ENCODE measurements at places on chromosomes 12 and 14. TPM values are rescaled to one million over a fixed set of nuclear protein-coding genes. Genes with fewer than 3 reads are reported as not detected.

- no peak for DNase-seq
Observed at GRCh38 chr14:78083837-78084236, 86.3 kb upstream of the NRXN3 start.

- DNase-seq = no peak
Observed at GRCh38 chr12:52284562-52285171, 6.7 kb downstream of the KRT81 start.

GRCh38 chr14:20560961-20561360, at the start of gene RNASE9:
RNASE9 (minus strand) TSS chr14:20561047.
- no peak for DNase-seq

The GPD1 gene
- 0.25 TPM for total RNA-seq

- no peak for DNase-seq
Observed at GRCh38 chr14:22483863-22484593, 105.0 kb downstream of the DAD1 start.

- DNase-seq = no peak
Observed at GRCh38 chr14:90732139-90732538, 84.1 kb downstream of the TTC7B start.

GRCh38 chr12:76551482-76551888, 8.1 kb downstream of the OSBPL8 start:
- no peak for DNase-seq

- DNase-seq = no peak
Observed at GRCh38 chr14:72744416-72745120, 149.3 kb downstream of the DPF3 start.

GRCh38 chr12:90682398-90682797, 272.6 kb downstream of the CCER1 start:
- DNase-seq = no peak

The KRT79 gene
- total RNA-seq = not detected

DNA sequence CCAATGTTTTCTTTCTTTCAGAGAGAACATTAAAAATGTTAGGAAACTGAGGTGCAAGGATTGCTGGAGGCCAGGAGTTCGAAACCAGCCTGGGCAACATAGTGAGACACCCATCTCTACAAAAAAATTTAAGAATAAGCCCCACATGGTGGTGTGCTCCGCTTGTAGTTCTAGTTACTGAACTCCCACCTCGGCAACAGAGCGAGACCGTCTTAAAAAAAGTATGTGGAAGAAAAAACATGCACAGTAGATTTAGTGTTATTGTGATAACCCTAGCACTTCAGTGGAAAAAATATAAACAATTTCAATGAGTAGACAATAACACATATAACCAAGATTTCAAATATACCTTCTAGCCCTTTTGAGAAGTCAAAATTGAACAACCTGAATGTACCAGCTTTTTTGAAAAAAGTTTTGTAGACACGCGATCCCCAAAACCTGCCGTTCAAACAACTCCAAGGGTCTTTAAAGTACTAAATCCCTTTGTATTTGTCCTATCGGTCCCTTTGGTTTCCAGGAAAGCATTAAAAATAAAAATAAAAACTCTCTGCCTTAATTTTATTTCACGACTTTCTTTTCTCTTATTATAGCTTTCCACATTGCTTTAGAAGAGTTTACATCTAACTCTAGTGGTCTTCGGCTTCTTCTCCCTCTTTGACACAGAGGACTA, 1.0 kb upstream of the ANO6 start:
- DNase-seq = no peak

The NR2C1 gene
- 7.6 TPM for total RNA-seq

DNA sequence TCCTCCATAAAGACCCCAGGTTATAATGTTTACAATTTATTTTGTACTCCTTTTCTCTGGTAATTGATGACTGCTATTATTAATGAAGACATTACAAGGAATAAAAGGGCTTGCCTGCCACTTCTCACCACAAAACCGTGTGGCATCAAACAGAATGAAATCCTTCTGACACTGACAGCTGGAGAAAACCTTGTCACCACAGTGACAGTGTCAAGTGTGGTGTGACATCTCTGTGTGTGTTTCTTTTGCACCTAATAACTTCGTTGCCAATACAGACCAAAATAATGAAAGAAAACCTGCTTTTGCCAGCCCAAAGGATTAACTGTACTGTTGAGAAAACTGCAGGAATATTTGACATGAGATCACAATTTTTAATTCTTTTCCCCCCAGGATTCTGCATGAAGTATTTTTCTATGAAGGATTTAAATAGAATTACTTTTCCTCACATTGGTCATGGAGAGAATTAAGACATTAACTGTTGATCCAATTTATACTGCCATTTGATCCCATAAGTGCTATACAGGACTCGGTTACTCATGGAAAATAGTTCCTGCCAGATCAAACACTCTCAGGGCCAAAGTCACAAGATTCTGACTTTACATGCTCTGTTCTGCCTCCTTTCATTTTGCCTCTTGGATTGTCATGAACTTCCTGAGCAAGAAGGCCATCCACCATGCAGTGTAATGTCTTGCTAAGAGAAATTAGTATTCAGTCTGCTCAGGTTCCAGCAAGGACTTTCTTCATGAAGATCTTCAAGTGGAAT, 60.4 kb upstream of the IFNG-AS1 start:
- no peak for DNase-seq

The ESYT1 gene
- 80.8 TPM for total RNA-seq

The PDE3A gene
- 8.9 TPM for total RNA-seq

DNA sequence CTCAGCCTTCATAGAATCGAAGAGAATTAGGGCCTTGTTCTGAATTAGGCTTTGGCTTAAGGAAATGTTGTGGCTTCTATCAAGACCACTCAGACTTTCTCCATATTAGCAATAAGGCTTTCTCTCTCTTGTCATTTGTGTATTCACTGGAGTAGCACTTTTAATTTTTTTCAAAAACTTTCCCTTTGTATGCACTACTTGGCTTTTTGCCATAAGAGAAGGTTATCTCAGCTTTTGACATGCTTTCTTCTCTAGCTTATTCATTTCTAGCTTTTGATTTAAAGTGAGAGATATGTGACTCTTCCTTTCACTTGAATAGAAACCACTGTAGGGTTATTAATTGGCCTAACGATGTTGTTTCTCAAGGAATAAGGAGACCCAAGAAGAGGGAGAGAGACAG, 244.2 kb downstream of the GPHN start:
- DNase-seq = no peak

DNA sequence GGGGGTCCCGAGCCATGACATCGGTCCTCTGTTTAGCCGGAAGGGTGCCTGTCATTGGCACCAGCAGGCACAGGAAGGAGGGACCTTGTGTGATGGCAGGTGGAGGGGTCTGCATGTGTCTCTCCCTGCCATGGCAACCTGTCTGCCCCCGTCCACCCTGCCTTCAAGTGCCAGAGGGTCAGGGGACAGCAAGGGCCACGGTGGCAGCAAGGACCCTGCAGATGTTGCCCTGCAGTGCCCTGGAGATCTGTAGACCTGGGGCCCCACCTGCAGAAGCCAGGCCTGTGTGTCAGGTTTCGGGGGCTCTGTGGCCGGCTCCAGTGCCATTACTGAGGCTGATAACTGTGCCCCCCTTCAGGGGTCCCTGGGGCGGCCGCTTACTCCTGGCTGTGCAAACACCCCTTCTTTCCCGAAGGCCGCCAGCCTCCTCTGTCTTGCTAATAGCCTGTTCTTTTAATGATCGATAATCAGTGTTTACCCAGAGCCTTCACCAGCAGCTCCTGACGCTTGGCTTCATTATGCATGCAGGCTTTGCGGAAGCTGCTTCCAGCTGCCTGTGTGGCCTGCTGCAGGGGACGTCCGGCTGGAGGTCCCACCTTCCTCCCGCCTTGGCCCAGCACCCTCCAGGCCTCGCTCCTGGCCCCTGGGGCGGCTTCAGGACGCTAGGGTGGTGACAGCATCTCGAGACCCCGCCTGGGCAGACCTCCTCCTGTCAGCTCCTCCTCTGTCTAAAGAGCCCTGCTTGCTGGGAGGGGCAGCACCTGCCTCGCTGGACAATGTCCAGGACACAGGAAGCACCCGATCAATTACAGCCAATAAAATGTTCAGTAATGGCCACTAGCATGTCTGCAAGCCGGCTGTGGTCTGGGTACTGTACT, 153.0 kb downstream of the KIF26A start:
- no peak for DNase-seq

DNA sequence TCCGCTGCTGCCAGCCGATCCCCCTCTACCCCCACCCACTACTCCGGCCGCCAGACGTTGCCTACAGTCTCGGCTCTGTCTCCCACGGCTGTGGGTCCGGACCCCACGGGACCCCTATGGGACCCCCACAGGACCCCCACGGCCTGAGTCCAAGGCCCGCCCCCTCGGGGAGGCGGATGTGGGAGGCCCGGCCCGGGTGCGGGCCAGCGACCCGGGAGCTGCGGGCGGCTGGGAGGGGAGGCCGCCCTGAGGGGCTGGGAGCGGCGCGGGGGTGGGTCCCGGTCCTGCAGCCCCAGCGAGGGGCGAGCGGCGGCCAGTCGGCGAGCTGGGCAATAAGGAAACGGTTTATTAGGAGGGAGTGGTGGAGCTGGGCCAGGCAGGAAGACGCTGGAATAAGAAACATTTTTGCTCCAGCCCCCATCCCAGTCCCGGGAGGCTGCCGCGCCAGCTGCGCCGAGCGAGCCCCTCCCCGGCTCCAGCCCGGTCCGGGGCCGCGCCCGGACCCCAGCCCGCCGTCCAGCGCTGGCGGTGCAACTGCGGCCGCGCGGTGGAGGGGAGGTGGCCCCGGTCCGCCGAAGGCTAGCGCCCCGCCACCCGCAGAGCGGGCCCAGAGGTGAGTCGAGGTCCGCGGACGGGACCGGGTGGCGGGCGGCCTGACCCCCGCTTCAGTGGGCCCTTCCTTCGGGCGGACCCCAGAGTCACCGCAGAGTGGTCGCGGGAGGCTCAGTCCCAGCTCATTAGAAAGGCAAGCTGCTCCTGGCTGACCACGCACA, at the start of gene ACVRL1:
Gene ACVRL1 (plus strand): TSS at position 422 of the 773 bp plus-strand sequence. CDS start 4,971 bp downstream, outside the sequence.
- no peak for DNase-seq

GRCh38 chr14:38243696-38244240, 12.1 kb downstream of the CLEC14A start:
- no peak for DNase-seq

DNA sequence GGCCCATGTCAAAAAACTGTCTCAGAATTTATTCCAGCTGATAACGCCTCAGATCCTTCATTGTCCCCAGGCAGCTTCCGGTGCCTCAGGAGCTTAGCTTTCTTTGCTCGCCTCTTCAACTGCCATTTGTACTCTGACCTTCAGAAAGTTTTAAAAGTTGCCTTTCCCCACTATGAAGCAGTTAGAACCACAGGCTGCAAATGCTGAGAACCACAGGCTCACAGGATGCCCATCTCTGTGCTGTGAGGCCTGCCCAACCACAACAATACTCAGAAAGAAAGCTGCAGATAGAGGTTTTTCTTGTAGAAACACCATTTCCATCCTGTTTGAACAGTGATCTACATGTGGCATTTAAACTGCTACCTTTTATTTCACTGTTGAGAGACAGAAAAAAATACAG, 131.1 kb downstream of the PRKCH start:
- DNase-seq = no peak

GRCh38 chr12:46678426-46678825, 147.4 kb downstream of the SLC38A4 start:
- DNase-seq = no peak

The ZNF605 gene
- total RNA-seq = 1.3 TPM

DNA sequence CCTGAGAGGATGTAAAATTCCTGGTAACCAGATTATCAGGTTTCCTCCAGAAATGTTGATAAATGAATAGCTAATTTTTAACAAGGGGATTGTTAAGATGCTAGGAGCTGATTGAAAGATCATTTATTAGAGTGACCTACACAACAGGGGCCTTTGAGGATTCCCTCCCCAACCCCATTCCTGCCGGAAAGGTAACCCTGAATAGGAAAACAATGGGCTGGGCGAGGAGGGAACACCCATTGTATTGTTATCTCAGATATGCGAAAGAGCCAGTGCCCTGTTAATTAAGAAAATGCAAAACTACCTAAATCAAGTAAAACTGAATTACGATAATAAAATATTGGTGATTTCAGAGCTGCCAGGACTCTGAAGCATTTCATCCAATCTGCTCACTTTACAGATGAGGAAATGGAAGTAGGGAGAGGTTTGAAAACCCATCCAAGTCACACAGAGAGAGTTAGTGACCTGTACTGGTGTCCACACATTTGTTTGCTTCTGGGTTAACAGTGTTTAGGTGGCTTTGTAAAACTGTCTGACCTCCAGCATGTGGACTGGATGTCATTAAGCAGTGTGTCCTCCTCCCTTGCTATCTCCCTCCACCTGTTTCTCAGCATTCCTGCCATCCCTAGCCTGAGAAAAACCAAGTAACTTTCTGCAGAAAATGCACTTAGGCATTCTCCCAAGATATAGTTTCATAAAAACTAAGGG, 214.8 kb downstream of the TTC6 start:
- DNase-seq = no peak

The KLHL33 gene
- total RNA-seq = not detected

DNA sequence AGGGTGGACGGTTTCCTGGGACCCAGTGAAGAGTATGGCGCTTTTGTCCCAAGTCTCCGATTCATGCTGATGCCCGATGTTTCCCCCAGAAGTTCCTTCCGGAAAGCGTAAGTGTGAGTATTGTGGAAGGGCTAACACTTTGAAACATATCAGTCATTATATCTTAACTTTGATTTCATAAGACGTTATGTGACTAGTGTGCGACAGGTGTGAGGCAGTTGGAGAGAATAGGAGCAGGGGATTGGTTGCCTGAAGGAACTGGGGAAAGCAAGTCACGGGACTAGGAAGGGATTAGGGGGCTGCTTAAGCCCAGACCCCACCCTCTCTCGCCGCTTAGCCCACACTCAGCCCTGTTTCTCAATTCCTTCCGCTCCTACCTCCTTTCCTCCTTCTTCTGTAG, 154.9 kb downstream of the CHST11 start:
- no peak for DNase-seq

GRCh38 chr12:108390495-108391203, 51.5 kb upstream of the CMKLR1 start:
- DNase-seq = no peak

The ERG28 gene
- 15.2 TPM for total RNA-seq

- no peak for DNase-seq
Observed at GRCh38 chr12:30120522-30120921, 336.8 kb upstream of the TMTC1 start.

The LRCOL1 gene
- not detected for total RNA-seq

DNA sequence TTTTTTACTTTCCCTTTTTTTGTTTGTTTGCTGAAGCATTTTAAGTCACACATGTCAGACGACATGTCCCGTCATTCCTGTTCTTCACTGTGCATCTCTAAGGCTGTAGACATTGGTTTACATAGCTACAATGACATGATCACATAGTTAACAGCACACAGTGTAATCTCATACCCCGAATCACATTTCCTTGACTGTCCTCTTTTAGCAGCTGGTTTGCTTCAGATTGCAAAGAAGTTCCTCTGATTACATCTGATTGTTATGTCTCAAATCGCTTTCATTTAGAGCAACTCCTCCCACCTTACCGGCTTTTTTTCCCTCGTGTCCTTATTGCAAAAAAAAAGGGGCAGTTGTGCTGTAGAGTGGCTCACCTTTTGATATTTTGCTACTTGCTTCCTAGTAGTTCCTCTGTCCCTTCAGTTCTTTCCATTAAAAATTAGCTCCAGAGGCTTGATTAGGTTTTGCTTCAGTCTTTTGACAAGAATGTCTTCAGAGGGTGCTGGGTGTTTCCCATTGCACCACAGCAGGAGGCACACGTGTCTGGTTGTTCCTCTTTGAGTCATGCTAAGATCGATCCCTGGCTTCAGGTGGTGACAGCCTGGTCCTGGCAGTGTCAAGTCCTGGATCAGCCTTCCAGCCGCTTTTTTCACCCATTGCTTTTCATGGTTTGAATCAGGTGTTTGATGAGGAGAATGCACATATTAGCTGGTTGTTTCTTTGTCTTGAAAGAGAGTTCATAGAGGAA, 35.0 kb downstream of the ZNF664 start:
- DNase-seq = no peak
